ENCODE measurements at places on chromosomes 1 and 21.

GRCh38 chr1:14367451-14367850, 231.0 kb upstream of the KAZN start:
- DNase-seq, result no peak

DNA sequence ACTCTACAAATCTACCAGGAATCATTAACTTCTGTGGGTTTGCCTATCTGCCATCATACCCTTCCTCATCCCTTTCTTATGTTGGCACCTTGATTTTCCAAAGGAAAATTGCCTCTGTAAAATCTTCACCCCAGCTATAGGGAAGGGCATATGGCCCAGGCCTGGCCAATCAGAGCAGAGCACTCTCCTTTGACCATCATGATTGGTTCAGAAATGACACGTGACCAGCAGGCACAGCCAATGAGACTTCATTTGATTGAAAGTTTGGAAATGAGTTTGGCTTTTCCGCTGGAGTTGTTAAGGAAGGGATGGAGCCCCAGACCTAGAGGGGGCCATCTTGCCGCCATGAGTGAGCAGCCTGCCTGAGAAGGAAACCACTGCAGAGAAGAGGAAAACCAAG, 35.1 kb upstream of the IFFO2 start:
- no peak for DNase-seq

DNA sequence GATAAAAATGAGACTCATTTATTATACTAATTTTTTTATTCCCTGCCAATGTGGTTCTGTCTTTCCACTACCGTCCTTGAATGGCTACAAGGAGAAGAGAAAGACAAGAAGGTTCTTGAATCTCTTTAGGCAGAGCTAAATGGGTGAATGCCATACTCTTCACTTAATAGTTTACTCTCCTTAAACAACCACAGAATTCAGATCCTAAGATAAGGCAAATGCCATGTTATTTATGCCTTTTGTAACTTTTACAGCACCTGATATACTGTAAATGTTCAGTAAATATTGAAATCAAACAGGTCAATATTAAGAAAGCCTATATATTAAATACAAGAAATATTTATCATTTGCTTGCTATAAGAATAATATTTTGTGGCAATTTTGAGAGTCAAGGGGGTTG, 58.4 kb downstream of the IGSF5 start:
- no peak for DNase-seq

- DNase-seq, result no peak
Observed at GRCh38 chr1:67308136-67308535, 463 bp downstream of the IL12RB2 start.

DNA sequence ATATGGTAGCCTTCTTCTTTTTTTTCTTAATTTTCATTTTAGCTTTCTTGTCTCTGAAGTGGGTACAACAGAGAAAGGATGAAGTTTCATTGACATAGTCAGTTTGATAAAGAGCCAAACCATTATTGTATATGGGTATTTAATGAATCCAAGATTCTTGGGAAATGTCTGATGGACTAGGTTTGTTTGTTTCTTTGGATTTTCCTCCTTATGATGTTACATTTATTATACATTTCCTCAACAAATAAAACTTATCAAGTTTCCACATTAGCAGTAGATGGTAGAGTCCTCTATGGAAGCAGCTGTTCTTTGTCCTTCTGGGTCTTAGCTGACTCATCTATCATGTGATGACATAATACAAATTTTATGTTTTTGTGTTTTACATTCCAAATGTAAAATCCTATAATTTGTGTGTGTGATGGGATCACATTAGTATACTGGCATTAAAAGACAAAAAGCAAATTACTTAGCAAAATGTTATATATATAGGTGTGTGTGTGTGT, 6.0 kb downstream of the COL24A1 start:
- DNase-seq, result no peak

DNA sequence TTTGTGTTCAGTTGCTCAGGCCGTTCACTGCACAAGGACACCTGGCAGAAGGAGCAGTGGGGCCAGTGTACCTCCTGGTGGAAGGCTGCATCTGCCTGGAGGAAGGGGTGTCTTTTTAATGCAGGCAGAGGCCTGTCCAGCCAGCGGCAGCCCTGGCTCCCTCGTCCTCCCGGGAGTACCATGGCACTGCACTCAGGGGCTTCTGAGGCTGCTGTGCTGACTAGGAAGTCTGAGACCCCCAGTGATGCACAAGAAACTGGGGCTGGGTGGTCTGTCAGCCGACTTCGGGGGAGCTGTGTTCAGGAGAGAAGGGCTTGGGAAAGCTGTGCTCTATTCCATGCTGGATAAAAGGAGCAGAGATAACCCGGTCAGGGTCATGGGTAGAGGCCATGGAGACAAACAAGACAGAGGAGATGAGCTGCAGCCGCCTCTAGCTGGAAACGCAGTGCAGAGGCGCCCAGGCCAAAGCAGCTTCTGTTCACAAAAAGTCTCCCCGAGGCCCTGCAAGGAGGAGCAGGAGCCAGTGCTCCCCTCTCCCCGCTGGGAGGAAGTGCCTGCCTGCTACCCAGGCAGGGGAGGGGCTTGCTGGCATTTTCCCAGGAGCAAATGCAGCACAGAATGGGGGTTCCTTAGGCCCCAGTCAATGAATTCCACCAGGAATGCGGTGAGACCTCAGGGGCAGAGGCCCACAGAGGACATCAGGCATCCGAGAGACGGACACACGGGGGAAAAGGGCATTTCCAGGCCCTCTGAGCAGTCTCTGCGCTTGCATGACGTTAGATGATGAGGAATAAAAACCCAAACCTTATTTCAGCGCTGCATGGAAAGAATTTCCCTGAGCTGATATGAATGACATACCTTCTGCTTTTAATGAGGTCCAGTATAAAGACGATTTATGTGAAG, 17.2 kb upstream of the C2CD2 start:
- no peak for DNase-seq

DNA sequence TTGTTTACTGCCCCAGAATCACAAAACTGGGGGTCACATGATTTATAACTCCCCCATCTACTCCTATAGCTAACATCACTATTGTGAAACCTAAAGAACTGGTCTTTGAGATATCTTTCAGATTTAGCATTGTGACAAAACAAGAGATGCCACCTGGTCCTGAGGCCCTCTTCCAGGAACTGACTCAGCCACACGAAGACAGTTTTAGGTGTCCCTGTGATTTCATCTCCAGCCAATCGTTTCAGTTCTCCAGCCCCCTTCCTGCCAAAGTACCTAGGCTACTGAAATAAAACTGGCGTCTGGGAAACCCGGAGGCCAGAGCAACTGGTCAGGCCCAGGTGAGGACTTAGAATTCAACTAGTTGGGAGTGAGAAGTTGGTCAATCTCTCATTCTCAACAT, 36.6 kb downstream of the TBX19 start:
- no peak for DNase-seq

GRCh38 chr1:44296086-44296485, 59.0 kb downstream of the ERI3 start:
- DNase-seq, result no peak

GRCh38 chr1:194512957-194513356, 1326.5 kb upstream of the B3GALT2 start:
- no peak for DNase-seq

- no peak for DNase-seq
Observed at GRCh38 chr1:247204177-247204647, 32.4 kb upstream of the ZNF124 start.

DNA sequence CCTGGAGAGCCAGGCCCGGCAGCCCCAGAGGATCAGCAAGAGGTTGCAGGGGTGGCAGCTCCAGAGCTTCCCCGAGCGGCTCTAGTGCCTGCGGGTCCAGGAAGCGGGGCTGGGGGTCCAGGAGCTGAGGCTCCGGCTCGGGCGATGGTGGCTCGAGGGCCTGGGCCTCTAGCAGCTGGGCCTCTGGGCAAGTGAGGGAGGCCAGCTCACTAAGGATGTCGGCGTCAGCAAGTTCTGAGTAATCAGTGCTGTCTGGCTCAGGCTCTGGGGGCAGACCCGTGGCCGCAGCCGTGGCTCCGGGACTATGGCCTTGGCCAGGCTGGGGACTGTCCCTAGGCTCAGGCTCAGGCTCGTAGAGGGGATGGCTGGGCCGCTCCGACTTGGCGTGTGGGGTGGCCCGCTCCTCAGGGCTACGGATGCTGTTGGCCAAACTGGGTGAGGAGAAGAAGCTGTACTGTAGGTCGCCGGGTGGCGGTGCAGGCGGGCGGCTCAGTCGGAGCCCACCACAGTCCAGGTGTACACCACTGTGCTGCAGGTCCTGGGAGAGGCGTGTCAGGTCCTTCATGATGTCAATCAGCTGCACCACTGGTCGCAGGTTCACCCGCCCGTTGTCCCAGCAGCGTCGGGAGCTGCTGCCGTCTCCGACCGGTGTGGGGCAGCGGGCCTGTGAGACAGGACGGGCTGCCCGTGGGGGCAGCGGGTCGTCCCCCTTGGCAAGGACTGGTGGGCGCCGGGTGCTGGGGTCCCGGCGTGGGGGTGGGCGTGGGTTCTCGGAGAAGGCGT, 52.6 kb downstream of the AHDC1 start:
- DNase-seq, result no peak

DNA sequence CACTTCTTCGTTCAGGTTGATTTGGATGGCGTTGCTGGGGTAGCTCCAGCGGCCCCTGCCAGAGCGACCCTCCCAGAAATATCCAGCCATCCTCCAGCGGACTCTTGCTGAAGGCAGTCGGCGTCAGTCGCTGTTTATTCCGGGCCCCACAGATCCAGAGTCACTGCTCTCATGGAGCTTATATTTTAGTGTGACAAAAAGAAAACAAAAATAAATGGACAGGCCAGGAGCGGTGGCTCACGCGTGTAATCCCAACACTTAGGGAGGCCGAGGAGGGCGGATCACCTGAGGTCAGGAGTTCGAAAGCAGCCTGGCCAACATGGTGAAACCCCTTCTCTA, 791 bp upstream of the CFAP298 start:
- DNase-seq, result no peak

DNA sequence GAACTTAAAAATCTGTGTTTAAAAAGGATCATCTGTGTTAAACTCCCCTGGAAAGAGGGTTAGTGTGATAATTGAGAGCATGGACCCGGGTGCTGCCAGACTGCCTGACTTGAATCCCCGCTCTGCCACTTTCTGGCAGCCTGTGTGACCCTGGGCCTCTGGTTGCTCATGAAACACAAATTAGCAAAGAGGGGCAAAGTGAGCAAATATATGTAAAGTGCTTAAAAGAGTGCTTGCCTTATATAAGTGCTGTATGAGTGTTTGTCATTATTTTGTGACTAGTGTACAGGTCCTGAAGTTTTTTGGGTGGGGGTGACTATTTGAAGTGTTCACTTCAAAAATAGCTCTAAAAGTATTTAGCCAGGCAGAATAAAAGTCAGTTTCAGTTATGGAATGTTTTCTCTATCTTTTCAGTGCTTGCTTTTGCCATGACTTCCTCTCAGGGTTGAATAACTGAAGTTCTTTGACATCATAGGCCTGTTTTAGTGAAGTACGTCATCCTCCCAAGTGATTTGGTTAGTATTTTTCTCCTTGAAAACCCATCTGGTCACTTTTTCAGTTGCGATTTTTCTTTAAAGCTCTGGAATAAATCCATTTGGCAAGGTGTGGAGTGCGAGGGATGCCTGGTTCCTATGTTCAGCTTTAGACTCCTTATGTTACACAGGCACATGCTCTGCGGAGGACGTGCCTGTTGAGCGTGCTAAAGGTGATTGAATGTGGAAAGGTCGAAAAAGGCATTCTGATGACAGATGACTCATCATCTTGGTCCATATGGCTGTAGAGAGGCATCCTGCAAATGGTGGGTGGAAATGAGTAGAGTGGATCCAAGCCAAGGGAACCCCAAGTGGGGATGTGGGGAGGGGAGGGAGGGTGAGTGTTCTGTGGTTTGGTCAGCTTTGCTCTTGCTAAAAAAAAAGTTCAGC, 47.8 kb downstream of the AK4 start:
- no peak for DNase-seq

DNA sequence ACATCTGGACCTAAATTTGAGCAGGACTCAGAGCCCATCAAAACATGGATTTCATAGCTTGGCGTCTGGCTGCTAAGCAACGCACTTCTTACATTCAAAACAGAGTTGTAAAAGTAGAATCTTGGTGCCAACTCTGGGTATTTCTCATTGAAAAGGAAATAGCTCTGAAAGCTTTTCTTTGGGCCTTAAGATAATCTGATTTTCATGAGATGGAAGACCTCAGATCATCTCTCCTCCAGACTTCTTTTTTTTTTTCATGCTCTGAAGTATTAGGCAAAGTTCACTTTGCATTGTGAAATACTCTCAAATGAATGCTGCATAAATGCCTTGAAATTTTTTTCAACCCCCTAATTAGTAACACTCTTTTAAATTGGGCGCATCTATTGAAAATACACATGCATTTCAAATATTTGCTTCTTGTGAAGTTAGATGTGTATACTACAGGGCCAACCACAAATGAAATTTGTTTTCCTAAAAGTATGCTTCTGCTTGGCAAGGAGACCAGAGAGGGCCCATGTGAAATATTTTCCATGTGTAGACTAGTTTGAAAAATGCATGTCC, 4.2 kb downstream of the ADAMTS5 start:
- DNase-seq, result no peak

GRCh38 chr1:172241540-172241939, 178.9 kb upstream of the C1orf105 start:
- no peak for DNase-seq

- no peak for DNase-seq
Observed at GRCh38 chr1:234980645-234981396, 147.8 kb downstream of the TOMM20 start.

All from anterior cingulate cortex (tissue), 58 donors.